Esophagus squamous epithelium (tissue), 5 donors: ENCODE measurements at places on chromosomes 5 and 9.

GRCh38 chr9:78118742-78119473 lies 87.3 kb upstream of the GNAQ start:
- DNase-seq = no peak

DNA sequence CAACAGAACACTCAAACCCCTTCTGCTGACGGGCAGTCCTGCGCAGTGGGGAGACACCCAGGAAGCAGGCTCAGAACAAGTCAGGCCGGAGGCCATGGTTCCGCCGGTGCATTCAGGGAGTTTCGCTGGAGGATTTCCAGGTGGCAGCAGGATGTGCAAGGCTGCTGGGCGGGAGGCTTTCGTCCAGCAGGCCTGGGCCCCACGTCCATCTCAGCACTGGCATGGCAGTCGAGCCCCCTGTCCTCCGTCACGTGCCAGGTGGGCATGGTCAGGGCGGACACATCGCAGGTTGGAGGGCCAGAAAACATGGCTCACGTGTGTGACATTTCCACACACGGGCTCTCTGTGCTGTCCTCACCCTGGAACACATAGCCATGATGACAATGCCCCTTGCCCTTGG lies 299.9 kb upstream of the IRX2 start:
- DNase-seq = no peak

- no peak for DNase-seq
Observed at GRCh38 chr5:155082401-155082800, 68.8 kb downstream of the KIF4B start.

DNA sequence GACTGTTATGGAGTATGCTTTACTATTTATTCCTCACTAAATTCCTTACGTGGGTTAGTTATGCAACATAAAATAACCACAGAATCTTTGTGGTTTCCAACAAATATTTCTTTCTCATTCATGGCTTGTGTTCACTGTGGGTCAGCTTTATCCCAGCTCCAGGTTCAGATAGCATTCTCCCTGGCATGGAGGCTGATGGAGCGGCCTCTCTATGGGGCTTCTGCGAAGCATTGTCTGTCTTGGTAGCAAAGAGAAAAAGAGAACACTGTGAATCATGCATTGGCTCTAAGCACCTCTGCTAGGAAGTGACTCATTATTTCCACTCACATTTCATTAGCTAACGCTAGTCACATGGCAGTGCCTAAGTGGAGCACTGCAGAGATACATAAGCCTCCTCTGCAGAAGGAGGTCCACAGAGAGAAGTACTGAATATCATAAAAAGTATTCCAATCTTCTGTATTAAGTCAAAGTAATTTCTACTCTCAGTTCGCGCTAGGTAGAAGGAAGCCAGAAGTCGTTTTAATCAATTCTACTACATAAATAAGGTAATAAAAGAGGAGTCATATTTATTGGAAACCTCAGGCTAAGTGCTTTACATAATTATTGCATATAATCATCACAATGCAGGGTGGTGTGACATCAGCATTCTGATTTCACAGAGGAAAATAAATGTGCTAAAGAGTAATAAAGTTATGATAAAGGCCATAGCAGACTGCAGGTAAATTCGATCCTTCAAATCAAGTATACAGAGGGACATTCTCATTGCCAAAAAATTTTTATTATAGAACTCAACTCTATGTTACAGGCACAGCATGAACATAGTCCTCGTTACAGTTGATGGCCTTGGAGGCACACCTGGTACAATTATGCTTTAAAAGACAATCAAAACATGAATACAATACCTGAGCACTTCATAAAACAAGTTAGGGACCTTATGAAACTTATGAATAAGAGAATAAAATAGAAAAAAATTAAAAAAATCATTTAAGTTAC lies 531.1 kb downstream of the CETN3 start:
- DNase-seq = no peak

GRCh38 chr5:83564069-83564749 lies 92.7 kb downstream of the VCAN start:
- no peak for DNase-seq

DNA sequence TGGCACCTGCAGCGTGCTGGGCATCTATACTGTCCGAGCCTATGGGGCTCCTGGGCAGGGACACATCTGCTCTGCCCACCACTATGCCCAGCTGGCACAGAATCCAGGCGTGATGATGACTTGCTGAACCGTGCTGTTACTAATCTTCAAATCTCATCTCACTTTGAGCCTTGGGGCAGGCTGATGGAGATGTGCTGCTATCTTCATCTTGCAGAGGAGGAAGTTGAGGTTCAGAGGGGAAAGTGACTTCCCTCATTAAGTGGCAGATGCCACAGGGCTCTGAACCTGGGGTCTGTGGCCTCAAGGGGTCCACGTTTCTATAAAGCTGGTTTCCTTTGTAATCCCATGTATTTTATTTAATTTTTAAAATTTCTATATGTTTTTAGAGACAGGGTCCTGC lies 4.7 kb downstream of the SLC2A6 start:
- no peak for DNase-seq

- DNase-seq = no peak
Observed at GRCh38 chr9:116979456-116979855, 292.4 kb downstream of the TRIM32 start.
